ENCODE measurements at places on chromosomes 3 and 15.

DNA sequence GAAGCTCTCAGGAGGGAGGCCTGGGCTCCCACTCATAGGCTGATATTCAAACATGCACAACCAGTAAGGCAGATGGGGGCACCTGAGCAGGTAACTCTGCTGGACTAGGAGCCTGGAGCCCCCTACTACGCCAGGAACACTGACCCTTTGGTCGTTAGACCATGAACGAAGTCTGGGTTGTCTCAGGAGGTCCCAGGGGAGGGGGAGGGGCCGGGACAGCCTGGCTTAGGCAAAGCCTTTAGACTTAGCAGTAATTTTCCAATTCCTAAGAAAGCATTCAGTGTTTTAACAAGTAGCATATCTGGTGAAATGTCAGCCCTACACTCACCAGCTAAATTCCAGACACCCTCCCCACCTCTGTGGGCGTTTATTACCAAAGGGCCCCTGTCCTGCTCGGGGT lies 67.4 kb upstream of the ST8SIA2 start:
- no peak for DNase-seq

DNA sequence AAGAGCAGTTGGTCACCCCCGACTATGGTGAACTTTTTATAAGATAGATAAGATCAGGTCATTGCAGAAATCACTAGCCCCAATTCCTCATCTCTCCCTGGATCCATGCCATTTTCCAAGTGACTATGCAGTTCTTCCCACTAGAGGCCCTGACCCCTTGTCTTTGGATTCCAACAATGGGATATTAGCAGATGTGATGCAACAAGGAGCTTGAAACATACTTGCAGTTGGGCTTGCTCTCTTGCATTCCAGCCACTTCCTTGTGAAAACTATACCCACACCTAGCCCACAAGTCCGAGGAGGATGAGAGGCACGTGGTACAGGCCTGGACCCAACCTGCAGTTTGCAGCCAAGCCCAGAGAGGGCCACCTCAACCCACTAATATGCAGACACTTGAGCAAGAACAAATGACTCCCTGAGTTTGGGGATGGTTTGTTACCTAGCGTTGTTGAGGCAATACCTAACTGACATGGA lies 60.6 kb downstream of the SUCLG2 start:
- DNase-seq = no peak

DNA sequence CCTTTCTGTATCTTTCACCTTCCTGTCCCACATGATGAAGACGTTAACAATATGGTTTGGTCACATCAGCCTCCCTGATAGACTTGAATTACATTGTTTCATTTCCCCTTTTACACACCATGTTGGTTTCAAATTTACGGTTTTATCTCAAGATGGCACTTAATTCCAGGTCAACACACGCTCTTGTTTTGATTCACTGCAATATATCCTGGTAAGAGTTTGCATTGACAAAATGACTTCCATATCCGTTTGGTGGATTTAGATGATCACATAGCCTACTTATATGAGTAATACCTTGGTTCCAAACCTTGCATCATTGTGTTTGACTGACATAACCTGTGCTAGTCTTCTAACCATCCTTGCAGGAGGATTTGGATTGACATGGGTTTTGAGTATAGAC lies 499.4 kb downstream of the ROBO1 start:
- DNase-seq = no peak

DNA sequence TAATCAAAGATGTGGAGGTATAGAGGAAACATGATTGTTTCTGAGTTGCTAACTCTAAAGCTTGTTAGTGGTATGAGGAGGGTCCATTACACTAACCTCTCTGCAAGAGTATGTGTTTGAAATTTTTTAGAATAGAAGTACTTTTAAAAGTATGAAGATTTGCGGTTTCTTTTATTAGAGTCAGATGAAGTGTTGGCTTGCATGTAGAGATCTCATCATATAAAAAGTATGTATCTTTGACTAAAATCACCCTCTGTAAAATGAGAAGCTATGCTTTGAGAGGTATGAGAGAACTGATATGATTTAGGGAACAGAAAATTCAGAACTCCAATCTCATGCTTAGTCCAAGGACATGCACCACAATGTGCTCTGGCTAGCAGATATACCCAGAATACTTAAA lies 140.4 kb upstream of the MBNL1 start:
- no peak for DNase-seq

GRCh38 chr3:17584066-17584465 lies 158.4 kb downstream of the TBC1D5 start:
- DNase-seq = no peak

DNA sequence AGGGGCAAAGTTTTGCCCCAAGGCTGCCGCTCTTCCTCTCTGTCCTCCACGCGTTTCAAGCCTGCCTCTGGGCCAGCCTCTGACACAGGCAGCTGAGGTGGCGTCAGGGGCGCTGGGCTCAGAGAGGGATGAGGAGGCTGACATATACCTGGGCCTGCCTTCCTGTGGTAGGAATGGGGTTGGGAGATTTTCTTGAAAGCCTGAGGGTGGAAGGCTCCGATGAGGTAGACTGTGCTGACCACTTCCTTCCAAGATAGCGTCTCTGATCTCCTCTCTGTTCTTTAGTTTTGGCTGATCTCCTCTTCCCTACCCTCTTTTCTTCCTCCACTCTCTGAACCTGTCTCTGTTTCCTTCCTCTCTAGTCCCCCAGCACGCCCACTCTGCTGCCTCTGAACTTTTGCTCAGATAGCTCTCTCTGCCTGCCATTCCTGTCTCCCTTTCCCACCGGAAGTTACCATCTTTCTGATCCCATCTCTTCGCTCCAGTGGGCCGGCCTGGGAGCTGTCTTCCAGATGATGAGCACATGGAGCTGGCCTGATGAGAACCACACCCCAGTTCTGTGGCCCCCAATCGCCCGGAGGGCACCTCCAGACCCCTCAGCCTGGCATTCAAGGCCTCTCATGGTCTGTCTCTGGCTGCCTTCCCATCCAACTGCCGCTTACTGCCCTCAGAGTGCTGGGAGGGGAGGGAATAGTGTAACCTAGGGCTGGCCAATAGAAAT lies 32.5 kb upstream of the LCTL start:
- DNase-seq = no peak

DNA sequence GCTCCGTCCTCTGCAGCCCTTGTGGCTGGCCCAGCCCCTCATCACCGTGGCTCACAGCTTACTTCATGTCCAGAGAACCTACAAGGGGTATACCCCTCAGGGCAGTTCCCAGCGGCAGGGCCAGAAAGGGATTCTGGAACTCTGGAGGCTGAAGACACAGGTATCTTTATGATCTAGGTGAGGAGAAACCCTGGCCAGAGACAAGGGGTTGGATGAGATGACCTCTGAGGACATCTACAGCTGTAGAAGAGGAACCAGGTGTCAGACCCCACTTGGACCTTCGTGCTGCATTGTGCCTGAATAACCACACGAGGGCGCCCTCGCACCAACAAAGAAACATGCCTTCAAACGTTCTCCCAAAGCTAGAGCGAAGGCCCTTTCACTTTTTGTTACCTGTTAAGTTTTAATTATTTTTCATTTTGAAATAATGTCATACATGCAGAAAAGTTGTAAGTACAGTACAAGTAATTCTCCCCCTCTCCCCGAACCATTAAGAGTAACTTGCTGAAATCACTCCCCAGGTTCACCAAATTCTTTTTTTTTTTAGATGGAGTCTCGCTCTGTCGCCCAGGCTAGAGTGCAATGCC lies 118.7 kb upstream of the SMAD3 start:
- DNase-seq = peak; percentile 71

GRCh38 chr3:13111173-13111872 lies 38.1 kb upstream of the IQSEC1 start:
- DNase-seq = no peak

- no peak for DNase-seq
These were observed 590.7 kb upstream of the SGO1 start for GRCh38 chr3:20776692-20777091.
